ENCODE measurements at places on chromosomes 7 and 10.

DNA sequence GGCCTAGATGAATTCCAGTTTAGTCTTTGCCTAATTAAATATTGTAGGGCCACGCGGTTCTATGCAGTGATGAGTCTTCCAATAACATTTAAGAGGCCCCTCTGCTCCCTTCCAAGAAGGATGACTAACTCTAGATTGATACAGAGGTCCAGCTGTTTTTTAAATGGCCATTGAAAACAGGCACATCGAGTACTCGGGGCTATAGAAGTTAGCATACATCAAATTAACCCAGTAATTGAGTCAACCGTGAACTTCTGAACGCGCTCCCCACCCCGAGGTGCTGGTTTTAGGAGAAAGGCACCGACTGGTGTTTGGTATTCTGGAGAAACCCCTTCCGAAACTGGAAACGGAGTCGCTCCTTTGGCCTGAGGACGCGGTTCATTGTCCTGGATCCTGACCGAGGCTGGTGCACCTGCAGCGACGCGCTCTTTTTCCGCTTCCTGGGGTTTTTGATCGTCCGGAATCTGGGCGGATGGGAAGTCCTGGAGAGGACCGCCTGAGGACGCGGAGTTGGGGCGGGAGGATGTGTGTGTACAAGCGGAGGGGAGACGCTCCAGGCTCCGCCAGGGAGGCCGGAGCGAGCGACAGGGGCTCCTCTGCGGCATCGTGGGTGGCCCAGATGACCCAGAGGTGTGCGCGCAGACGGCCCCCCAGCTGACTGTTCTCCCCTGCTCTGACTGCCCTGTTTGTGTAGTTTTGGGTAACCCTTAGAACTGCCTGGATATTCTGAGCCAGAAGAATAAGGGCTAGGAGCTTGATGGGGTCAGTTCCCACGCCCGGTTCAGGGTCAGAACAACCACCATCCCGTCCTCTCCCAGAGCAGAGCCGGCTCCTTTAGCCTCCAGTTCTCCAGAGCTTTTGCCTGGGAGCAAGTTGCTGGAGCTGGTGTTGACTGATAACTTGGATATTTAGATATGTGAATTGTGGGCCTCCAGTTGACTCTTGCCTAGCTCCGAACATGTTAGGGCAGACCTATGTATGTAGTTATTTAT is 711 bp downstream of the FAM221A start:
- DNase-seq = peak; percentile 57

GRCh38 chr10:69316313-69317059 is 38.2 kb downstream of the HK1 start:
- no peak for DNase-seq

DNA sequence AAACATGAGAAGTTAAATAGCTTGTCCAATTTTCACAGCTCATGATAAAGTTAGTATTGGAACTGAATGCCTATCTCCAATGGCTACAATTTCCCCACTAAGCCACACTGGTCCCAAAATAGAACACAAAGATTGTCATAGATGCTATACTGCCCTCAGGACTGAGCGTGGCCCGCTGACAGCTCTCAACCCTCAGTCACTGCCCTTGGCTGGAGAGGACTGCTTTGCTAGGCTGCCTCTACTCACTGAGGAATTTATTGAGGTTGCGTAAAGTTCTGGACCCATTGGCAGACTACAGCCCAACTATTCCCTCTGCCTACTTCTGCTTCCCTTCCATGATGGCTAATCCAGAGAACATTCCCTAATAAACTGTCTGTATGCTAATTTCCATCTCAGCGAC is 165.5 kb upstream of the BET1 start:
- DNase-seq = no peak

DNA sequence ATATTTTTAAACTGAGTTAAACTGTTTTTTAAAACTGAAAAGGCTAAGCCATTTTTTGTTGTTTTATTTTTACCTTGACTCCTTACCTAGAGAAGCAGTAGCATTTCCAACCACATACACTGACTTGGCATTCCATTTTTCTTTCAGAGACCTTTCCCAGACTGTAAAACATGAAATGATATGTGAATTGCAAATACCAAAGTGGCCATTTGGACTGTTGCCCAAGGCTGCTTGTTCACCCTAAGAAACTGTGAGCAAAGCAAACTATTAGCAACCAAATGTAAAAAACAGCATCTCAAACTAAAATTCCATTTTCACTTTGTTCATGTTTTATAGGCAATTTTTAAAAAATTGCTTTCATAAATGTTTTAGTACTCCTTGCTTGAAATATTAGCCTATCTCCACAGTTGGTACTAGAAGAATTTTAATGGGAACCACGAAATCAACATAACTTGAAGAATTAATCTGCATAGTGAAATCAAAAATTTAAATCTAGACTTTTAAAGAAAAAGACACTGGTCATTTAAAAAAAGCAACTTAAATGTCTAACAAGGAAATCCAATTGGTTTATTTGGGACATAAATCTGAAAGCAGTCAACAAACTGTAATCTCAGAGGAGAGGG is 10.8 kb downstream of the UROS start:
- DNase-seq = no peak

- no peak for DNase-seq
These were observed 31.7 kb upstream of the ELMO1 start for GRCh38 chr7:37480041-37481031.
